ENCODE measurements at places on chromosomes 4 and X.

DNA sequence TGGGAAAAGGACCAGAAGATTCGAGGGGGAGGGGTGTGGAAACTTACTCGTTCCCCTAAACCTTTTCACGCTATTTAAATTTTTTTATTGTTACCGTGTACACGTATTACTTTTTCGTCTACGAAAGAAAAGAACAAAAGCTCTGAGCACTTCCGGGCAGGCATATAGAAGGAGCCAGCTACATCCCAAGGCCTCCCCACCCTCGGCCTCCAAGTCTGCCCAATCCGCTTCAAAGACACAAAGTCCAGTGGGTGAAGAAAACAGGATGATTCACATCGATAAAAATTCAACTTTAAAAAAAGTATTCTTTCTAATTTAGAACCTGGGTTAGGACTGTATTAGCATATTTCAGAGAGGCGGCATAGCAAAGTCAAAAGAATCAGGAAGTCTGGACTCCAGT is 23.1 kb downstream of the SEL1L3 start:
- no peak for DNase-seq

- no peak for DNase-seq
Observed at GRCh38 chrX:97065066-97065465, 181.4 kb downstream of the RPA4 start.

GRCh38 chrX:16023790-16024734 is 99.3 kb upstream of the GRPR start:
- no peak for DNase-seq

DNA sequence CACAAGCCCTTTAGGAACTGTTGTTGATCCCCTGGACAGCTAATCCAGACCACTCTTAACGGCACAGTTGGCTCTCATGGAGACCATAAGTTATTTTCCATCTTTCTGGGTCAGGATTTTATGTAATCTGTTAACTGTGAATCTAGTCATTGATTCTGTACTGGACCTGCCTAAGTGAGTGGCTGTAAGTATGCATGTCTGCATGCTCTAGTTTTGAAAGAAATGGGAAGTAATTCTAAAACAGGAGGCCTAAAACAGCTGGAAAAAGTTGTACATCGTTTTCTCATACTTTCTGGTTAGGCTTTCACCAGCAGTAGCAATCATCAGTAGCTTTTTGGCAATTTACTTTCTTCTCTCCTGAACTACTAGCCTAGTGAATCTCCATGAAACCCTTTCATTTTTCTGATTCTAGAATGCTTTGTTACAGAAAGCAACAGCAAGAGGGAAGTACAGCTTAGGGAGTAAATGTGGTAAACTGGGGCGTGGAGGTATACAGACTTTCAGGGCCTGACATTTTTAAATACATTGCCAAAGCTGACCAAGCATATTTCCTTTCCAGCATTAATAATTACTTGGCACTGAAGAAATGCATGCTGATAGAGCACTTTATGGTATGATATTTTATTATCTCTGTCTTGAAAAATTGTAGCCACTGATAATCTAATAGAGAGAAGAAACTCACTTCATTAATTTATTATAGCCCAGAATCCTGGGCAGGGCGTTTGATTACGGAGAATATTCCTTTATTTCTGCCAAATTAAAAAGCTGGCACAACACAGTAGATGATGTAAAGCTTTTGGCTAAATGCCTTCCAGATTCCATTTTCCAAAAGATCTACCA is 202.7 kb downstream of the BANK1 start:
- peak; percentile 30 for DNase-seq

DNA sequence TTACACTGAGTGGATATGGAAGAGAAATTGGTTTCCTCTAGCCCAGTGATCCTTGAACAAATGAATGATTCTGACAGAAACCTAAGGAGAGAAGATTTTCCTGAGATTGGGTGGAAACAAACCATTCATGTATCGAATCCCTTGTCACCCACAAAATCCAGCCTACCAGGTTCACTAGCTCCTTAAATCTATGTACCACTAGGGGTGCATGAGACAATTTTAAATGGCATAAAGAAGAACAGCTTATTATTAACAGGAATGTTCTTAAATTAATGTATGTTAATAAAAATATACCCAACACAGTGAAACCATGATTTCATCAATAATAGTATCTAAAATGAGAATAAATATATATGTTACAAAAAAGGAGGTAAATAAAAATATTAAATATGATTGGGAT is 118.4 kb upstream of the LNX1 start:
- no peak for DNase-seq

DNA sequence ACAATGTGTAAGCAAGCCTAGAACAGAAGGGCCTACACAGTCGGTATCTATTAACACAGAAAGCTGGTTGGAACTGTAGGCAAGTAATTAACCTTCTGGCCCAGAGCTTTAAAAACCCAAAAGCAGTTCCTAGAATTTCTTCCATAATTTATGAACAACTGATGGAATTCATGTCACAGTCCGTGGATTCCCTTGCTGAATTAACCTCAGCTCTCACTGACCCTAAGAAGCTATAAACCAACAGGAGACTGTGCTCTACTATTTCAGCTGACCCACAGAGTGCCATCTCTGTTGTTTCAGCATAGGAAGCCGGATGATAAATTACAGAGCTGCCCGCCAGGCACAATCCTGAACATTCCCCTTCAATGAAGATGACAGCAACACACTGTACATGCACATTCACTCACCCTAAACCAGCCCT is 157.3 kb downstream of the PRDM5 start:
- DNase-seq: no peak

DNA sequence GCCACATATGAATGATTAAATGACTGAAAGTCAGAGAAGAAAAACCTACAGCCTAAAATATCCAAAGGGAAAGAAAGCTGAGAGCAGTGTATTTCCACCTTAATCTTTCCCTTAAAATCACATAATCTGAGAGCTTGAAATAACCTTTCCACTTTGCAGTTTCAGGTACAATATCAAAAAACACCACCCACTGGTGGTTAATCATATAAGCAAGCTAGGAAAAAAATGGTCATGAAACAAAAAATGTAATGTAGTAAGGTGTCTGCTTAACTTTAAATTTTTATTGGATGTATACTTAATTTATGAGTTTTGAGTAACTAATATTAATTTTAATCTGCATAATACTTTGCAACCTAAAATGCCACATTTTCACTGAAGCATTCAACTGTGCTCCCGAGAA is 3.2 kb downstream of the PRDM5 start:
- no peak for DNase-seq

- no peak for DNase-seq
Observed at GRCh38 chrX:1041091-1041490, 171.4 kb downstream of the CRLF2 start.

DNA sequence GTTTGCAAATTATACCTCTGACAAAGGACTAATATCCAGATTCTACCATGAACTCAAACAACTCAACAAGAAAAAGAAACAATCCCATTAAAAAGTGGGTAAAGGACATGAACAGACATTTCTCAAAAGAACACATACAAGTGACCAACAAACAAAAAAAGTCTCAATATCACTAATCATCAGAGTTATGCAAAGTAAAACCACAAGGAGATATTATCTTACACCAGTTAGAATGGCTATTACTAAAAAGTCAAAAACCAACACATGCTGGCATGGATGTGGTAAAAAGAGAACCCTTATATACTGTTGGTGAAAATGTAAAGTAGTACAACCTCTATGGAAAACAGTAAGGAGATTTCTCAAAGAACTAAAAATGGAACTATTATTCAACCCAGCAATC is 234.4 kb downstream of the NKX6-1 start:
- no peak for DNase-seq

- no peak for DNase-seq
Observed at GRCh38 chr4:24550441-24551175, 33.7 kb downstream of the DHX15 start.

GRCh38 chr4:12126474-12126873 is 697.8 kb upstream of the HS3ST1 start:
- DNase-seq: no peak

- no peak for DNase-seq
Observed at GRCh38 chr4:119059221-119059620, 76.4 kb upstream of the MYOZ2 start.
